Body of pancreas (tissue), 4 donors: ENCODE measurements at places on chromosomes 16 and 17. TPM values are rescaled to one million over a fixed set of nuclear protein-coding genes. Genes with fewer than 3 reads are reported as not detected.

Gene PPP1R1B
- 75.8 TPM for total RNA-seq

Gene TAC4
- total RNA-seq: not detected

Gene BIRC5
- total RNA-seq: not detected

Gene SP2
- total RNA-seq: 4.7 TPM

Gene XAF1
- 4.2 TPM for total RNA-seq

Gene SLC16A5
- 14.8 TPM for total RNA-seq

Gene CES5A
- total RNA-seq: not detected

Gene ABCC12
- total RNA-seq: not detected

Gene GABARAP
- total RNA-seq: 482 TPM

Gene EFNB3
- total RNA-seq: 0.78 TPM

Gene ST6GALNAC1
- total RNA-seq: 13.5 TPM

Gene SLC5A11
- total RNA-seq: not detected

Gene KCNJ2
- total RNA-seq: 0.33 TPM

Gene RHBDL3
- total RNA-seq: 0.66 TPM

Gene UBB
- total RNA-seq: 486 TPM

GRCh38 chr16:24520983-24521382 is 18.4 kb upstream of the RBBP6 start:
- DNase-seq: no peak

DNA sequence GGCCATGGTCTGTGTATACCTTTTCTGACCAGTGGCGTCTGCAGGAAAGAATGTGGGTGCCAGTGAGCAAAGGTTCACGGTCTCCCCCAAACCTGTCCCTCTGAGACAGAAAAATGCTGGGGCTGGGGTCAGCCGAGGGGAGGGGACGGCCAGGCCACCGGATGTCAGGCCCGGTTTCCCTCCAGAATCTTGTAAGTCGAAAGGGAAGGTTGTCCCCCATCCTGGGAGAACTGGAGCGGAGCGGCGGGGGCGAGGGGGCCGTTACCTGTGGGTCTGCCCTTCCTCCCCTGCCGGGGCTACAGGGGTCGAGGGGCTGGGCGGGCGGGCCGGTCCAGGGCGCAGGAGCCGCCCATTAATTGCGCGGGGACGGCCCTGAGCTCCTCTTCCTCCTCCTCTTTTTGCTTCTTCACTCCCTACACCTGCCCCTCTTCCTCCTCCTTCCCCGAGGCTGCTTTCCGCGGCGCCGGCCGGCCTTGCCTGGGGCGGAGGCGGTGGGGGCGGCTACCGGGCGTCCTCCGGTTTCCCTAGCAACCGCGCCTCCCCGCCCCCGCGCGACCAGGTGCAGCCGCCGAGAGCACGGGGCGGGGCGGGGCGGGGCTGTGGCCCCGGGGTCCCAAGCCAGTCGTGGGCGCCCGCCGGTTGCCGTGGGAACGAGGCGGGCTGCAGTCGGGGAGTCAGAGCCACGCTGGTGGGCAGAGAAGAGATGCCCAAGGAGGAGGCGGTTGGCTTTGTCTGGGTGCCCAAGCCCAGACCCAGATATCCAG is at the start of gene MARCHF10:
MARCHF10 (minus strand) TSS at position 503 of the 764 bp plus-strand sequence. CDS start 6,579 bp downstream, outside the sequence.
- peak; percentile 53 for DNase-seq

- no peak for DNase-seq
These were observed 4.4 kb downstream of the SETD6 start for GRCh38 chr16:58519707-58520106.

DNA sequence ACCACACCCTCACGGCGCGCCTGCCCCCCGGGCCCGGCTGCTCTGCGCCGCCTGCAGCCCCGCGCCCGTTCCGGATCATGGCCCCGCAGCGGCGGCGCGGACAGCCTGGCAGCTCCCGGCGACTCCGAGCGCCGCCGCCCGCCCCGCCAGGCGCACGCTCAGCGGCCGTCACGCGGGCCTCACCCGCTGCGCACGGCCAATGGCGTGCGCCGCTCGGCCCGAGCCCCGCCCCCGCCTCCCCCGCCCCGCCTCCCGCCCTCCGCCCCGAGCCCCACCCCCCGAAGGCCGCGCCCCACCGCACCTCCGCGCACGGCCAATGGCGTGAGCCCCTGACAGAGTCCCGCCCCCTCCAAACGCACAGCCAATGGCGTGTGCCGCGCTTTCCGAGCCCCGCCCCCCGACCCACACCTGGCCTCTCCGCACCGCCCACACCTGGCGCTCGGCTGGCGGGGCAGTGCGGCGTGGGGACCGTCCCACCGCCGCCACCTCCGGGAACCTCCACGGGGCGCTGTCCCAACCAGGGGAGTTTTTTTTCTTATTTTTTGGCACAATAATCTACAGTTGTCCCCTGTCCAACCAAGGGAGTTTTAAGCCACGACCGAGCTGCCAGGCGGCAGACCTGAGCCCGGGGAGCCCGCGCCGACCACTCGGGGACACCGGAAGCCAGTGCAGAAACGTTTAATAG is at the start of gene PCYT2:
PCYT2 (minus strand) TSS at position 123 of the 685 bp plus-strand sequence; CDS start at position 79, 44 bp downstream.
- DNase-seq: peak; percentile 98

DNA sequence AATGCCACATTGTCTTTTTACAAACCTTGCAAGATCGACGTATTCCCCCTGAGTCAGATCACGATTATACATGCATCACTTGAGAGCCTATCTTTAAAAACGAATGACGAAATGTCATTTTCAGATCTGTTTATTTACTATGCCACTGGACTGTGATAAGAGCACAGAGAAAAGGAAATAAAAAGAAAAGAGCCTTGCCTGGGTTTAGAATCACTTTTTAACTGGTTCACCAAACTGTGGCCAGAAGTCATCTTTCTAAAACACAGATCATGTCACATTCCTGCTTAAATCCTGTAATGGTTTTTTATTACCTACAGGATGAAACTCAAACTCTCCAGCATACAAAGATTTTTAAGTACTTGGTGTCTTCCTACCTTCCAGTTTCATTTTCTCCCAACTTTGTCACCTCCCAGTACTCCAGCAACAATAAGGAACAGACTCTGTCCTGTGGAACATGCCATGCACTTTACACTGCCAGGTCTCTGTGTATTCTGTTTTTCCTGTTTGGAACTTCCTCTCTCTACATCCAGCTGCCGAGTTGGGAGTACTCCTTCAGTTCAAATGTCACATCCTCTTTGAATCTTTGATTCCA is 91.5 kb downstream of the SNX11 start:
- DNase-seq: no peak

- no peak for DNase-seq
These were observed 208.3 kb downstream of the NPIPB11 start for GRCh38 chr16:29198231-29198630.

GRCh38 chr17:10116753-10117420 is 81.5 kb downstream of the GAS7 start:
- DNase-seq: no peak

DNA sequence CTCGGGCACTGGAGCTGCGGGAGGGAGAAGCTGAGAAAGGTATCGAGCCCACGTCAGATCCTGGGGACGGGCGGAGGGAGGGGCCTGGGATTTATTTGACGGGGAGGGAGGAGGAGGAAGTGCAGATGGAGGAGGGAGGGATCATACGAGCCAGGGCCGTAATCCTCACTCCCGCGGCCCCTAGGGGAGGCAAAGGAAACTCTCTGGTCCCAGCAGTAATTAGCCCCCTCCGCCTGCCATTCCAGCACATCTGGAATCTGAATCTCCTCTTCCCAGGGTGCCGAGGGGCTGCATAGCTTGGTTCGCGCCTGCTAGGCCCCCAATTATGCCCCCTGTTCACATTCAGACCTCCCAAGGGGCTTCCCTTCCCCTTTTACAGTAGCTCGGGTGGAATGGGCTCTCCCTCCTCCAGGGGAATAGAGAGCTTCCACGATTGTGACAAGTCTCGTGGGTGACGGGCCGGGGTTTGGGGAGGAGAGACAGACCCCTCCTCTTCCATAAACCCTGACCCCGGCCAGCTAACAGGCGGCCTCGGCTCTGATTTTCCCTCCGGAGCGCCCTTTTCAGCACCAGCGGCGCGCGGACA is at the start of gene SEZ6L2:
SEZ6L2 (minus strand) TSS at position 35 of the 586 bp plus-strand sequence. CDS start 531 bp downstream, outside the sequence.
- DNase-seq: peak; percentile 93

- DNase-seq: no peak
These were observed 243.2 kb upstream of the CIBAR2 start for GRCh38 chr16:85355515-85355837.

- DNase-seq: peak; percentile 60
These were observed 19.1 kb upstream of the TEX2 start for GRCh38 chr17:64281962-64282752.

- DNase-seq: no peak
These were observed 100.7 kb downstream of the SOCS1 start for GRCh38 chr16:11155284-11155806.

DNA sequence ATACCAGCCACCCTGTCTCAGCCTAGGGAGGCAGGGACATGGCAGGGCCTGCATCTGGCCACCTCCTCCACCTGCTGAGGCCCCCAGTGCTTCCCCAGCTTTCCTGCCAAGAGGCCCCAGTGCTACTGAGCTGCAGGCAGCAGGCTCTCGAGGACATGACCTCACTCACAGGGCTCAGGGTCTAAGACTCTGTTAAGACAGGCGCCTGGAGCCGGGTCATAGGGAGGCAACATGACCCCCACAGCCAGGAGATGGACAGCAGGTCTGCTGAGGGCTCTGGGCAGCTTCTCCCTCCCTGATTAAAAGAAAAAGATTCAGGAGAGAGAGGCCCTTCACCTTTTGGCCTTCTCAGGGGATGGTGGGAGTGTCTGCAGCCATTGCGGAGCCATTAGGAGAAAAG is 23.2 kb upstream of the FASN start:
- no peak for DNase-seq

- no peak for DNase-seq
These were observed 13.2 kb downstream of the TERF2IP start for GRCh38 chr16:75660726-75661302.

- DNase-seq: no peak
These were observed 6.1 kb downstream of the PRR29 start for GRCh38 chr17:64004218-64004770.

DNA sequence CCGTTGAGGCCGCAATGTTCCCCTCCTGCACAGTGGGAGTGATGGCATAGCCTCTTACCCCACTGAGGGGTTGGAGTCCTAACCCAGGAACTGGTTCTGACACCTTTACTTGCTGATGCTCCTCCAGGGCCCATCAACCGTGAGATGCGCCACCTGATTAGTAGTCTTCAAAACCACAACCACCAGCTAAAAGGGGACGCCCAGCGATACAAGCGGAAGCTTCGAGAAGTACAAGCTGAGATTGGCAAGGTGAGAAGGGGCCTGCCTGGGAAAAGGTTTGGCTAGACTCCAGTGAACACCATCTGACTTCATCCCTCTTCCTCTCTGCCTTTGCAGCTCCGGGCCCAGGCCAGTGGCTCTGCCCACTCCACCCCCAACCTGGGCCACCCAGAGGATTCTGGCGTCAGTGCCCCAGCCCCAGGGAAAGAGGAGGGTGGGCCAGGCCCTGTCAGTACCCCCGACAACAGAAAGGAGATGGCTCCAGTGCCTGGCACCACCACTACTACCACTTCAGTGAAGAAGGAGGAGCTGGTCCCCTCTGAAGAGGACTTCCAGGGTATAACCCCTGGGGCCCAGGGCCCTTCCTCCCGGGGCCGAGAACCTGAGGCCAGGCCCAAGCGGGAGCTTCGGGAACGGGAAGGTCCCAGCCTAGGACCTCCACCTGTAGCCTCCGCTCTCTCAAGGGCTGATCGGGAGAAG is 5.8 kb downstream of the RNF40 start:
- no peak for DNase-seq

GRCh38 chr16:87054856-87055255 is 262.3 kb downstream of the C16orf95 start:
- DNase-seq: no peak

GRCh38 chr17:55663400-55663799 is 59.3 kb downstream of the TMEM100 start:
- no peak for DNase-seq

DNA sequence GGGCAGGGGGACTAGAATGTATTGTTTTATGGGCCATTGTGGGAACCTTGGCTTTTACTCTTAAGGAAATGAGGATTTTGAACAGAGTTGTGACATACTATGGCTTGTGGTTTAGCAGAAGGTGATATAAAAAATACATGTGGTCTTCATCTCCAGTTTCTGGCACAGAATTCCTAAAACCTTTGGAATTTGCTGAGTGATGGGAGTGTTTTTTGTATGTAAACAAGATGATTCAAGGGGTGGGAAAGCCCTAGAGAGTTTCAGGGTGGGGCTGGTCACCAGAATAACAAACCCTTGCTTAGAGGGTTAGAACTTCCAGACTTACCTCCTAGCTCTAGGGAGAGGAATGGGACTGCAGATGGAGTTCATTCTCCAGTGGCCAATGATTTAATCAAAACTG is 316.1 kb downstream of the PHKB start:
- DNase-seq: no peak

DNA sequence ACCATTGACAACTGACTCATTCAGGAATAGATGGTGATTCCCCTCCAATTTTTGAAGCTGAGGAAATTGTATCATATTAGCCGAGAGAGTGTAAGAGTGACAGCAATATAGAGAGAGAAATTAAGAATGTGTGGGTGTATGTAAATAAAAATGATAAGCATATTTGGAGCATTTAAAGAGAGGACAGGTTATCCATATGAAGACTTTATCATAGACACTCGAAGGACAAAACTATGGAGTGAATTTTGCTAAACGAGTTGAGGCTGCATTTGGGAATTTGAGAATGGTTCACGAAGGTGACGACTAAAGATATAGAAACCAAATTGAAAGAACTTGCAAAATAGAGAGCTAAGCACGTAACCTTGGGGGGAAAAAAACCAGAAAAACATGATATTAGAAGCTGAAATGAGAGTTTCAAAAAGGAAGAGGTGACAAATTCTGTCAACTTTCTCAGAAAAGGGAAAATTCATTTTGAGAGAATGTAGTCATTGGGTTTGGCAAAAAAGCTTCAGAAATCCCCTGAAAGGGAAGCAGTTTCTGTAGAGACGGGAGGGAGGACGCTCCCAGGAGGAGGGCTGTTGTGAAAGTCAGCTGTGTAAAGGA is 129.7 kb downstream of the KCNJ2 start:
- no peak for DNase-seq

- DNase-seq: no peak
These were observed 2.2 kb downstream of the SNN start for GRCh38 chr16:11670171-11671131.

- DNase-seq: no peak
These were observed 1.5 kb upstream of the FBXL16 start for GRCh38 chr16:707062-707538.

GRCh38 chr16:67647111-67647651 is 2.2 kb downstream of the CARMIL2 start:
- DNase-seq: no peak

DNA sequence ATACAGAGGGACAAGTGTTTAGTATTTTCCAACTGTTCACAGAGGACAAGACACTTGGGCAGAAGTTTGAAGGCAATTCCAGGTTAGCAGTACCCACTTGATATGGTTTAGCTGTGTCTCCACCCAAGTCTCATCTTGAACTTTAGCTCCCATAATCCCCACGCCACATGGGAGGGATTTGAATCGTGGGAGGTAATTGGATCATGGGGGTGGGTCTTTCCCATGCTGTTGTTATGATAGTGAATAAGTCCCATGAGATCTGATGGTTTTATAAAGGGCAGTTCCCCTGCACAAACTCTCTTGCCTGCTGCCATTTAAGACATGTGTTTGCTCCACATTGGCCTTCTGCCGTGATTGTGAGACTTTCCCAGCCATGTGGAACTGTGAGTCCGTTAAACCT is 668.9 kb downstream of the MAF start:
- DNase-seq: no peak

GRCh38 chr16:87733190-87733589 is 32.6 kb downstream of the KLHDC4 start:
- DNase-seq: no peak

- no peak for DNase-seq
These were observed 8.5 kb downstream of the ELOB start for GRCh38 chr16:2768403-2769089.
